ENCODE measurements at places on chromosomes 7 and 10.

DNA sequence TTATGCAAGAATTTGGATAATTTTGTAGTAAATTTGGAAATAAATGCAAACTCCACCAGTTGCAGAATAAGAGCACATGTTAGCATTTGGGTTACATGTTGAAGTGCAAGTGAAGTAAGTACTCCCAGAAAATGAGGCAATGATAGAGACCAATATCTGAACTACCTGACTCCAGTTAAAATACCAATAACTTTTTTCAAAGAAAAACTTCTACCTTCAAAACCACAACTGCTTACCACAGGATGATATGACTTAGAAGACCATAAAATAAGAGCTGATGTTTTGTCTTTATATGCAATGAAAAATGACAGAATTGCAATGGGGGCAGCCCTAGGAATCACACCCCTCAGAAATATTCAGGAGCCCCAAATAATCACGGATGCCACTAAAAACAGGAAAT lies 561.6 kb upstream of the TEX47 start:
- DNase-seq = no peak

- DNase-seq = no peak
Observed at GRCh38 chr7:24827589-24827988, 70.3 kb upstream of the GSDME start.

DNA sequence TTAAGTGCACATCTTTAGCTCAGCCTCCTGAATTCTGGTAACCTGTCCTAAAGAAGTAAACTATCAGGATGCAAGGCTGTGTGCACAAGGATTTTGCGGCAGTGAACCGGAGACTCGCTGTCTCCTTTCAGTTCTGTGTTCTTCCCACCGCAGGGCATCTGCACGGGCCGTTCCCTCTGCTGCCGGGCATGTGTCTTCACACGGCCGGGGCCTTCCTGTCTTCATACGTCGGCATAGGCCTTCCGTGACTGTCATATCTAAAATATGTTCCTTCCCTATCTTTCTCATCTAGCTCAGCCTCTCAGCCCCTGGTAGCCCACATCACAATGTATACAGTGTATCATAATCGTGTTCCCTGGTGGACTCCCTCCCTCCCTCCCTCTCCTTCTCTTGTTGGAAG lies 16.4 kb downstream of the PALD1 start:
- no peak for DNase-seq

GRCh38 chr10:102951316-102951715 lies 33.2 kb downstream of the CNNM2 start:
- no peak for DNase-seq

GRCh38 chr7:141906285-141906684 lies 9.9 kb upstream of the OR9A4 start:
- DNase-seq = no peak

DNA sequence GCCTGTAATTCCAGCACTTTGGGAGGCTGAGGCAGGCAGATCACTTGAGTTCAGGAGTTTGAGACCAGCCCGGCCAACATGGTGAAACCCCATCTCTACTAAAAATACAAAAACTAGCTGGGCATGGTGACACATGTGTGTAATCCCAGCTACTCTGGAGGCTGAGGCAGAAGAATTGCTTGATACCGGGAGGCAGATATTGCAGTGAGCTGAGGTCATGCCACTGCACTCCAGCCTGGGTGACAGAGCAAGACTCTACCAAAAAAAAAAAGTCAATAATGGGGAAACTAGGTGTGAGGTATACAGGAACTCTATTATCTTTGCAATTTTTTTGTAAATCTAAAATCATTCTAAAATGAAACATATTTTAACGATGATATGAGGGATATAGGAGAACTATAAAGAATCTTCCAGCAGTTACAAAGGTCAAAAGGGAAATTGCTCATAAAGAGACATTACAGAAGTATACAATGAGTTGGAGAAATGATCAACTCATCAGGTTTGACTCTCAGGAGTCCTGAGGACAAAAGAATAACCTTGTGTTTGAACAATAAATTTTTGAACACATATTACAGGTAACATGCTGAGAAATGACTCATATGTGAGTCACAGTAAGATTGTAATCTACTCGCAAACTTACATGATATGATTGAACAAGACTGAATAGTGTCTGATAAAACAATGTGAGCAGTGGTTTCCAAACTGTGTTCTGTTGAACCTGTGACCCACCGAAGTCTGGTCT lies 272.6 kb downstream of the FGFR2 start:
- DNase-seq = no peak

DNA sequence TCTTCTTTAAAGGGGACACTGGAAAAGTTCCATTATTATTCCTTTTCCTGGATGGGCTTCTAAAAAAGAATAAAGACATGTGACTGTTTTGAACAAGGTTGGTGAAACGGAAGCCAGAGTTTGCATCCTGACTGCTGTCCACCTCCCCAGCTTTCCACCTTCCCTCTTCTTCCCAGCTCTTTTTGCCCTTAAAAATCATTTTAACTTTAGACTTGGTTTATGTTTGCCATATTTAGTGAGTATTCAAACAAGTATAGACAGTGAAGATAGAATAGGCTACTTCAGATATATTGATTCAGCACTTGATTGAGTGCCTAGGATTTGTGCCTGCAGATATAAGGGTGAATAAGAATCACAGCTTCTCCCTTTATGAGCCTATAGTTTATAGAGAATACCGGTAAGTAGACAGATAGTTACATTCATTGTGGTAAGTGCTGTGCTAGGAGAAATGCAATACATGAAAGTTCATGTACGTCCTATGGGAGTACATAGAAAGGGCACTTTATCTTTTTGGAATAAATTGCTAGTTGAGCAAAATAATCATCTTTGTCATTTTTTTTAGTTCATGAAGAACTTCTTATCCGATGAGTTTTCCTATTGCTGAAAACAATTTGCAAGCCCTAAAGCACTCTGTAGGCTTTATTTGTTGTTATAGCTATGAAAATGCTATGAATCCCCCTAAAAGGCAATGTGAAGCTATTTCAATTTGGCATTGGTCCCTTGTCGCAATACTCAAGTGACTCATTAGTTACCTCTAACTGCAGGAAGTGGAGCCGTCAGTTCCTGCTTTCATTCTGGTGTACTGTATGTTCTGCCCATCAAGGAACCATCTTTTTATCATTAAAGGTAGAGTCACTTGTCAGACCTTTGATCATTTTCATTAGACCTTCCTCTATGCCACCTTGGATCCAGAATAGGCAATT lies 57.2 kb upstream of the STRIP2 start:
- no peak for DNase-seq

- DNase-seq = no peak
Observed at GRCh38 chr7:140810385-140810784, 113.9 kb downstream of the NDUFB2 start.

- no peak for DNase-seq
Observed at GRCh38 chr10:132912713-132913558, 29.4 kb downstream of the CFAP46 start.

DNA sequence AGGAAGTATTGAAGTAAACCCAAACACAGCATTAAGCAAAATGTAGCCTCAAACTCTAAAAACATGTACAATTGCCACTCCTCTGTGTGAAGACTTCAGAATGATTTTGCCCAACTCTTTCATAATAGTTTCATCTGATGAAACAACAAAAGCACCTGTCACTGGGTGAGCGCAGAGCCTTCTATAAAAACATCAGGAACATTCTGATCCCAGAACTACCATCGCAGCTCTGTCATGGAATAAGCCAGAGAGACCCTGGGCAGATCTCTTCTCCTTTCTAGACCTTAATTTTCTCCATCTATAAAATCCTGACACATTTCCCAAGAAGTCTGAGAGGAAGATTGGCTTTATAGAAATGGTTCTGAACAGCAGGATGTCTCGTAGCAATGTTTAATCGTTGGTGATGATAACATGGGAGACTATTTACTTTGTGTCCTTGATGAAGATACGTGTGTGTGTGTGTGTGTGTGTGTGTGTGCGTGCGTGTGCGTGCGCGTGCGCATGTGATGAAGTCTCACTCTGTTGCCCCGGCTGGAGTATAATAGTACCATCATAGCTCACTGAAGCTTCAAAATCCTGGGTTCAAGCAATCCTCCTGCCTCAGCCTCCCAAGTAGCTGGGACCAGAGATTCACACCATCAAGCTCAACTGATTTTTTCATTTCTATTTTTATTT lies 198.0 kb downstream of the KIAA1217 start:
- no peak for DNase-seq

DNA sequence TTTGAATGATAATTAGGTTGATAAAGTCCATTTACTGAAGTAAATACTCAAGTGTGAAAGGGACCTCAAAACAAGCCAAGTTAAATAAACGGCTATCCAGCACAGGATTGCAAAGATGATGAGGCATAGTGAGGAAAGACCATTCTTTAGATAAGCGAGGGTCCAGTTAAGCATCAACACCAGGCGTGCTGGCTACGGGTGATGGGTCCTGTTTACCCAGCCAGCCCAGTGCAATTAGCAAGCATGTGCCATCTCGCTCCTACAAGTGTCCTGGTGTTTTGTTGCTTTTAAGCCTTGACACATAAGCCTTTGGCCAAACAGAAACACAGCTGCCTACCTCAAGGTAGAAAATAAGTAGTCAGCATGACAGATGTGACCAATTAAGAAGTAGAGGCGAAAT lies 7.1 kb downstream of the NEBL start:
- DNase-seq = no peak

- DNase-seq = no peak
Observed at GRCh38 chr10:47456079-47456785, 27.7 kb downstream of the ANXA8 start.

GRCh38 chr10:60384708-60385398 lies 4.8 kb downstream of the ANK3 start:
- no peak for DNase-seq

- DNase-seq = no peak
Observed at GRCh38 chr7:121924269-121925186, 51.6 kb downstream of the PTPRZ1 start.

- no peak for DNase-seq
Observed at GRCh38 chr10:122316224-122316884, 45.3 kb downstream of the BTBD16 start.

DNA sequence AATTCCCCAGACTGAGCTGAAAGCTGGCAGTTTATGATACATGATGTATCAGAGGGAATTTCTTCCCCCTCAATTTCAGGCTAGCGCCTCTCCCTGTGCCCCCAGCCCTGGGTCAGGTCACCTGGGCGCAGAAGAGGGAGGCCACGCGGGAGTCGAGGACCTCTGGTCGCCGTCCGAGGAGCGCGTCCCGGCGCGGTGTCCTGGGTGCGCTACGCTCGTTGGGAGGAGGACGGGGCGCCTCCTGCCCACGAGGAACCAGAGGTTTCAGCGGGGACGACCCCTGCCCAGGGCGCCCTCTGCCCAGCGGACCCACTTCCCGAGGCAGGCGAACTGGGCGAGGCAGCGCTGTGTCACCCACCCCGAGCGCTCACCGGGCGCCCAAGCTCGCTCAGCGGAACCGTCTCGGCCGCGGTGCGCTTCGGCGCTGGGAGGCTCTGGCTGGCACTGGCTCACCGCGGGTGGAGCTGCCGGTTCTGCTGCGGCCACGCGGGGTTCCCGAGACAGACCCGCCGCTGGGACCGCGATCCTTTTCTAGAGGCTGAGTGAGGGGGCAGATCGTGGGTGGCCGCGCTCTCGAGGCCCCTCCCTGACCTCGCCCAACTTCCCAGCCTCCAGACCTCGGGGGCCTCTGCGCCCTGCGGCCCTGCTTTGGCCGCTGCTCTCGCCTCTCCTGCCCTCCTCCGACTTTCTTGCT lies at the start of gene FAM237B:
FAM237B (minus strand) TSS at position 504 of the 694 bp plus-strand sequence. CDS start 1,556 bp downstream, outside the sequence.
- DNase-seq = peak; percentile 44

DNA sequence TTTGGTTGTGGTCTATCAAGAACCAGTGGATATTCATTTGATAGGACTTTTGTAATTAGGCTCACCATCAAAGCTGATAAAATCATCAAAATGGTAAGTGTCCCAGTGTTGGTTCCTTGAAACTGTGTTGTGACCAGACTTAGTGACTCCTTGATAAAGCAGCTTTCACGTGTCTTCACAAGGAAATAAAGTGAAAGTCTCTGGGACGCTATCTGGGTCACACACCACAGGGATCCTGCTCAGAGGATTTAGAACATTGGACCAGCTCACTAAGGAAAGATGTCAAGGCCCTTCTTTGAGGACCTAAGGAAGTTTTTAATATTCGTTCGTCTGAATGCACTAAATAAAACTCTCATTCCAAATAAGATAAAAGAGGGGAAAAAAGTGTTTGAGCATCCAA lies 193.1 kb downstream of the RNLS start:
- DNase-seq = no peak

DNA sequence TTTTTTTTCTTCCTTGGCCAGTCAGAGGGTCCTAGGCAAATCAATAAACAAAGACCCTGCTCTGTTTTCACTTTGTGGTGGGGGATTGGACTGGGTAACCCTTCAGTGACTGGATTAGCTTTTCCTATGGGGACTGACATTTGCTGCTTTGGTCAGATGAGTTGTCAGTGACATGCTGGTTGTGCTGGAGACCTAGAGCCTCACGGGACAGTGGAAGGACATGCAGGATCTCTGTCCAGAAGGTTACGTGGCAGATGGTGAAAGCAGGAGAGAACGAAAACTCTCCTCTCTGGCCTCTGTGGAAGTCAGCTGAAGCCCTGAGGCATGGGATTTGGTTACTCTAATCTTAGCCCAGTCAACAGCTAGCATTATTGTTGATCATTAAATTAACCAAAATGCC lies 90.0 kb upstream of the BMPER start:
- DNase-seq = no peak

DNA sequence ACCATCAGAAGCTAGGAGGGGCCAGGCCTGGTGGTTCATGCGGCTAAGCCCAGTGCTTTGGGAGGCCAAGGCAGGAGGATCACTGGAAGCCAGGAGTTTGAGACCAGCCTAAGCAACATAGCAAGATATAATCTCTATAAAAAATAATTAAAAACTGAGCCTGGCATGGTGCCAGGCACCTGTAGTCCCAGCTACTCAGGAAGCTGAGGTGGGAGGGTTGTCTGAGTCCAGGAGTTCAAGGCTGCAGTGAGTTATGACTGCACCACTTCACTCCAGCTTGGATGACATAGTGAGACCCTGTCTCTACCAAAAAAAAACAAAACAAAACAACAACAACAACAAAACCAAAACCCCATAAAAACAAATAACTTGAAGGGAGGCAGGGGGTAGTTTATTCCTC lies 172.9 kb upstream of the FAM171A1 start:
- no peak for DNase-seq

All from frontal cortex (tissue), 4 donors.